ENCODE measurements at places on chromosomes 13 and 19.

GRCh38 chr13:112065521-112065866 lies 1.5 kb upstream of the SOX1 start:
- DNase-seq: no peak

GRCh38 chr13:51035978-51036377 lies 75.1 kb downstream of the C13orf42 start:
- DNase-seq: no peak

- DNase-seq: no peak
Observed at GRCh38 chr19:14114439-14114838, 3.1 kb downstream of the PRKACA start.

DNA sequence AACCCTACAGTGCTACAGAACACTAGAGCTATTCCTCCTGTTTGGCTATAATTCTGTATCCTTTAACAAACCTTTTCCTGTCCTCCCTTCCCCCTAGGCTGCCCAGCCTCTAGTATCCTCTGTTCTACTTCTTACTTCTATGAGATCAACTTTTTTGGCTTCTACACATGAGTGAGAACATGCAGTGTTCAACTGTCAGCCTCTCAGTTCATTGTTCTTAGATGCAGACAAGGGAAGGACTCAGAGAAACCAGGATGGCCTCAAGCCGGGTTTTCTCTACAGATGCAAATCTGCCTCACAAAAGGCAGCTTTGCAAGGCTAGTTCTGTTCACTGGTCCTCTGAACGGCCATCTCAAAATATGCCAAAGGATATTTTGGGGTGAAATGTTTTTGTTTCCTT lies 18.4 kb downstream of the AMER2 start:
- no peak for DNase-seq

- no peak for DNase-seq
Observed at GRCh38 chr13:70469077-70469476, 360.8 kb upstream of the KLHL1 start.

DNA sequence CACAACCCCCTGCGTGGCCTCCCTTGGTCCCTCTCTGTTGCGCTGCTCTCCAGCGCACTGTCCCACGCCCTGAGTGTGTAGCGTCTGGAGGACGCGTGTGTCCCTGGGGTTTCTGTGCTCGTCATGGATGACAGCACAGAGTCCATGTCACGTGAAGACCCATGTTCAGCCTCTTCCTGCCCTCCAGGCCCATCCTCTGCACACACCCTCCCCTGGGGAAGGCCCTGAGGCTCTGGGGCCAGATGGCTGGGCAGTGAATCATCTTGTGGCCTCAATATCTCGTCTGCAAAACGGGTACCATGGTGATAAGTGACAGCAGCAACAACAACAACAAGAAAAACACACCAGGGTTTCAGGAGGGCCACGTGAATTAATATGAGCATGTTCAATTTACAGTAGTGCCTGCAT lies 71.5 kb upstream of the ARHGEF7 start:
- no peak for DNase-seq

- DNase-seq: no peak
Observed at GRCh38 chr19:18939922-18940768, 872 bp downstream of the HOMER3 start.

DNA sequence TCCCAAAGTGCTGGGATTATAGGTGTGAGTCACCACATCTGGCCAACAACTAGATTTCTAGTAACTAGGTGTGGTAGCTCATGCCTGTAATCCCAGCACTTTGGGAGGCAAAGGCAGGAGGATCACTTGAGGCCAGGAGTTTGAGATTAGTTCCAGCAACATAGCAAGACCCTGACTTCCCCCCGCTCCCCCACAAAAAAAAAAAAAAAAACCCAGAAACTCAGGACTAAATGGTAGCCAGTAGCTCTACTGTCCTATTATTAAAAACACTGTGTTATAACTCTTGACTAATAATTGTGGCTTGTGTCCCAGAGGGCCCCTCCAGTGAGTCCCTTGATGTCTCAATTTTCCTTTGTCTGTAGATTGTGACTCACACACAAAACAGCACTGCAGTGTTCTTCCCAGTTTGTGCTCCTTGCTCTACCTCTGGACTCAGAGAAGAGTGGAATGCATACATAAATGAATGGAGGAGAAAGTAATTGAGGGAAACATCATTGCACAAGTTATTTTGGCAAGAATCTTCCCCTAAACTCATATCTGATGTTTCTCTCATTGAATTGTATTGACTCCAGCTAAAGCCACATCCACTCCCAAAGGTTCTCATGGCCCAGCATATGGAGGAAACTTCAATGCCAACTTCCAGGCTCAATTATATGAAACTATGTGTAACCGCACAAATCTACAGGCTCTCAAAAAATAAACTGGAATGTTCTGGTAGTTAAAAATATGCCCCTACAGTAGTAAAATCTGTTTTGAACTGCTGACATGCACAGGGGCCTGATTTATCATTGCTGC lies 8.8 kb downstream of the TPT1 start:
- DNase-seq: no peak

GRCh38 chr19:51621178-51621577 lies 9.0 kb downstream of the SIGLEC5 start:
- no peak for DNase-seq

DNA sequence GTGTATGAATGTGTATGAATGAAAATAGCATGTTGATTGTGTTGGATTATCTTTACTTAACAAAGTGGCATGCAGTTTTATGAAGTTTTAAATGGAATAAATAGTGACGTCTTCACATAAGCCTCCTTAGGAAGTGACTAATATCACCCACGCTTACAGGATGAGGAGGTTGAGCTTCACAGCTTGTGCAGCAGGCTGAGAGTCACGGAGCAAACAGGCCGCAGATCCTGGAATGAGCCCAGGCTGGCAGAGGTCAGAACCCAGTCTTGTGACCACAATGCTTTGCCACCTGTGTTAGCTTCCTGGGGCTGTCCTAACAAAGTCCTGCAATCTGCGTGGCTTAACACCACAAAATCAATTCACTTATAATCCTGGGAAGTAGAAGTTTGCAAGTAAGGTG lies 20.8 kb downstream of the LAIR2 start:
- DNase-seq: peak; percentile 18

GRCh38 chr13:30037766-30038165 lies 187.3 kb upstream of the UBL3 start:
- DNase-seq: no peak

- no peak for DNase-seq
Observed at GRCh38 chr13:104106705-104107393, 1040.6 kb upstream of the SLC10A2 start.

- no peak for DNase-seq
Observed at GRCh38 chr13:113819731-113820715, 43.9 kb downstream of the GAS6 start.

DNA sequence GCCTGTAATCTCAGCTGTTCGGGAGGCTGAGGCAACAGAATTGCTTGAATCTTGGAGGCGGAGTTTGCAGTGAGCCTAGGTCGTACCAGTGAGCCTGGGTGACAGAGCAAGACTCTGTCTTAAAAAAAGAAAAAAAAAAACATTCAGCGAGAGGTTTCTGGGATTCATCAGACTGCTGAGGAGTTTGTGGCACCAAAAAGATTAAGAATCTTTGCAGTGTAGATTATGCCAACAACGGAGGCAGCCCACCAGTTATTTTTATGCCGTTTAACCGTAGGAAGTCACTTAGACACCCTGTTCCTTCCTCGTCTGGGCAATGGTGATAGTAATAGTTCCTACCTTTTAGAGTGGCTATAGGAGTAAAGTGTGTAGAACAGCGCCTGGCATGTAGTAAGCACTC lies 2.5 kb downstream of the COX6B1 start:
- no peak for DNase-seq

DNA sequence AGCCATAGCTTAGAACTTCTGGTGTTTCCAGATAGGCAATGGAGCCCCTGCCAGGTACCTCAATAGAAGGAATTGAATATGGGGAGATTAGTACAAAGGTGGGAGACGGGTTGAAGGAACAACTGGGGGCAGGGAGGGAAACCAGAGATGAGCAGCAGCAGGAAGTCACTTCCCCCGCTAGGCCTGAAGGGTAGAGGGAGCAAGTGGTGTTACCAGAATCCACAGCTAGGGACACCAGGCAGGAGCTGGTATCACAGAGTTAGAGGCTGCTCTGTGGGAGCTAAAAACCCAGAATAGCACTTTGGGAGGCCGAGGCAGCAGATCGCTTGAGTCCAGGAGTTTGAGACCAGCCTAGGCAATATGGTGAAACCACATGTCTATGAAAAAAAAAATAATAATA lies 15.3 kb upstream of the HNRNPUL1 start:
- DNase-seq: no peak

- no peak for DNase-seq
Observed at GRCh38 chr13:83223546-83223945, 658.7 kb downstream of the SLITRK1 start.

GRCh38 chr13:74077792-74078191 lies 56.4 kb downstream of the KLF12 start:
- no peak for DNase-seq

- DNase-seq: no peak
Observed at GRCh38 chr19:11063434-11063833, 25.8 kb upstream of the LDLR start.
